ENCODE measurements at places on chromosomes 1 and 21.

DNA sequence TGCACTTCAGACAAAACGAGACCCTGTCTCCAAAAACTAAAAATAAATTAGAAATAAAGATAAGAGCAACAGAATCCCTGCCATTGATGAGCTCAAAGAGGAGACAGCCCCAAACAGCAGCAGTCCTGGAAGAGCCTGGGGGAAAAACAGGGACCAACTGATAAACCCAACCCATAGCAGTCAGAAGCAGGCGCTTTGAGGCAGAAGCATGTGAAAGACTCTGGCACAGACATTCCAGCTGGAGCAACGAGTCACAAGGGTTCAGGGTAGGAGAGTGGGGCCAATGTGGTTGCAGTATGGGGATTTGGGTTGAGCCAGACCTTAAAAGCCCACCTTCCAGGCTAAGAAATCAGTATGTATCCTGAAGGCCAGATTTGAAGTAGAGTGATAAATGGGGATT, 78.5 kb downstream of the MPZL1 start:
- peak; percentile 73 for DNase-seq

DNA sequence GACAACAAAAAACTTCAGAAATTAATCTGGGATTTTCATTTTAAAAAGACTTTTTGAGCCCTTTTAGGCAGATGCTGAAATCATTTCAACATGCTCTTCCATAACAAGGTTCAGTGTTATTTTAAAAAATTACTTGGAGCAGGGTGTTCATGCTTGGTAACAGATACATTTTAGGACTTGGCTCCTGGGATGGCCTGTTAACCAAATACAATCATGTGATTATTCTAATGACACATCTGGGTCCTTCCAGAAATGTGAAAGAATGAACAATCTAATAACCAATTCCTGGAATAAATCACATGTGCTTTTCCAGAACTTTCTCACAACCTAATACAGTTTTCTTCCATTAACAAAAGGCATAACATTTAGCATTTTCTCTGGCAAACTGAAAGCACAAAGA, 379.8 kb upstream of the RUNX1 start:
- DNase-seq = no peak

GRCh38 chr1:164703463-164703862, 144.5 kb downstream of the PBX1 start:
- DNase-seq = no peak

GRCh38 chr1:3051270-3052268, 17.4 kb upstream of the PRDM16 start:
- DNase-seq = no peak

GRCh38 chr1:223421025-223421424, 27.8 kb downstream of the CCDC185 start:
- no peak for DNase-seq

- no peak for DNase-seq
Observed at GRCh38 chr1:184865831-184866230, 108.5 kb downstream of the NIBAN1 start.

- peak; percentile 77 for DNase-seq
Observed at GRCh38 chr21:43775795-43776430, at the start of gene CSTB. TSS of gene CSTB (minus strand) at chr21:43776308. CDS start at chr21:43776269, 39 bp downstream.

- no peak for DNase-seq
Observed at GRCh38 chr1:64956733-64957441, 9.5 kb downstream of the JAK1 start.

DNA sequence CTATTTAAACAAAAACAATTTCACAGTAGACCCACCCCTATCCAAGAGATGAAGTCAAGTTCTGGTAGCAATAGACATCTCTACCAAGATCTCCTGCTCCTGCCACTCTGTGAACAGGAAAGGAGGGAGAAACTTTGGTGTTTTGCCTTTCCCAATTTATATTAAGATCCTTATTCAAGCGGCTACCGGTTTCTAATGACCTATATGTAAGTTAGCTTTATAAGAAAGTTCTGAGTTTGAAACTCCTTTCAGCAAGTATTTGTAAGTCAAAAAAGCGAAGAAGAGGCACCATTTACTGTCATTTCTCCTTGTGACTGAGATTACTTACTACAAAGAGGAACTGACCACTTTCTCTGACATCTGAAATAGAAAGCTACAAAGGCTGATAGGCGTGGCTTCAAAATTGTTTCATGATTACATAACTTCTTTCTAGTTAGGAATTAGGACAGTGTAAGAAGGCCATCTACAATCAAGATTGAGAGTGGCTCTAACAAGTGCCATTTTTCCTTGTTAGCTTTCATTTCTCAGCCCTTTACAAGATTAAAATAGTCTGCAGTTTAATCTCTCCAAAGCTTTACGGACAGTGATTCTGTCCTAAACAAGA, at the start of gene MNDA:
Gene MNDA, plus strand, starts transcription at position 448 of the 604 bp plus-strand sequence. CDS start 10,803 bp downstream, outside the sequence.
- no peak for DNase-seq

GRCh38 chr1:157091186-157091585, 8.4 kb downstream of the ETV3L start:
- no peak for DNase-seq

GRCh38 chr1:89821322-89822108, 683 bp downstream of the LRRC8D start:
- DNase-seq = peak; percentile 76

DNA sequence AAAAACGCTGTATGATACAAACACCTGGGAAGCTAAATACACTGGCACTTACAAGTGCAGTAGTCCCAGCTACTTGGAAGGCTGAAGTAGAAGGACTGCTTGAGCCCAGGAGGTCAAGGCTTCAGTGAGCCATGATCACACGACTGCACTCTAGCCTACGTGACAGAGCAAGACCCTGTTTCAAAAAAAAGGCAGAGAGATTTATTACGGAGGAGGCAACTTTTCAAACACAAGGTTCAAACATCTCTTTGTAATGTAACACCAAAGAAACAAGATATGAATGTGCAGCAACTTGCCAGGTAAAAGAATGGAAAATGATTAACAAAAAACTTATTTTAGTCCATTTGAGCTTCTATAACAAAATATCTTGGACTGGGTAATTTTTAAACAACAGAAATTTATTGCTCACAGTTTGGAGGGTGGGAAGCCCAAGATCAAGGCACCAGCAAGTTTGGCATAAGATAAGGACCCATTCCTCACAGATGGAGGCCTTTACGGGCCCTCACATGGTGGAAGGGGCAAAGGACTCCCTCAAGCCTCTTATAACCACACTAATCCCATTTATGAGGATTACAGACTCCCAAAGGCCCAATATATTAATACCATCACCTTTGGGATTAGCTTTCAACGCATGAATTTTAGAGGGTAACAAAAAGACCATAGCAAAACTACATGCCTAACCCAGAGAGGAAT, 73.3 kb downstream of the EVI5 start:
- DNase-seq = no peak

DNA sequence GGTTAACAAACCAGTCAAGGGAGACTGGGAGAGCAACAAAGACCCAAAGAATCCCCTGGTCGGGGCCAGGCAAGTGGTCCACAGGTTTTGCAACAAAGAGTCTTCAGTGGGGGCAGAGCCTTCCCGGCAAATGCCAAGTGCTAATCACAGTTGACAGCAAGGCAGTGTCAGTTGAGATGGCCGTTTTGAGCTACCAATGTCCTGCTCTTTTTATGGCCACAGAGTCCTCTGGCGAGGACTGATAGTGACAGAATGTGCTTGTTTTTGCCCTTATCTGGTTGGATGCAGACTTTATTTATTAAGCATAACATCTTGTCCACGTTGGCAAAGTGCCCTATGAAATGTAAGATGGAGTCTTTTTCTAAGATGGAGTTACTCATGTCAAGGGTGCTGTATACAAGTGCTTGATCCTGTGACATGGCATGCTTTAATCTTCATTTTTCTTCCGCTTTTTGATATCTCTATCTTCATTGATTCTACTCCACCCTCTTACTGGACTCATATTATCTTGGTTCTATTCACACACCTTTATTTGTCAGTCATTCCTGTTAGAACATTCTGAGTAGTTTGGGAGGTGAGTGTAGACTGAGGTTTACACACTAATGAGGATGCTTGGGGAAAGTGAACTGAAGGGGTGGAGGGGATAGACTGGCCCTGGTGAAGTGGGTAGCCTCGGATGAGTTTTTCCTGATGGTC, 51.8 kb downstream of the KCNK1 start:
- DNase-seq = no peak

GRCh38 chr1:55329091-55329490, 113.9 kb upstream of the USP24 start:
- DNase-seq = no peak

GRCh38 chr1:44321466-44321865, 33.6 kb downstream of the ERI3 start:
- no peak for DNase-seq

DNA sequence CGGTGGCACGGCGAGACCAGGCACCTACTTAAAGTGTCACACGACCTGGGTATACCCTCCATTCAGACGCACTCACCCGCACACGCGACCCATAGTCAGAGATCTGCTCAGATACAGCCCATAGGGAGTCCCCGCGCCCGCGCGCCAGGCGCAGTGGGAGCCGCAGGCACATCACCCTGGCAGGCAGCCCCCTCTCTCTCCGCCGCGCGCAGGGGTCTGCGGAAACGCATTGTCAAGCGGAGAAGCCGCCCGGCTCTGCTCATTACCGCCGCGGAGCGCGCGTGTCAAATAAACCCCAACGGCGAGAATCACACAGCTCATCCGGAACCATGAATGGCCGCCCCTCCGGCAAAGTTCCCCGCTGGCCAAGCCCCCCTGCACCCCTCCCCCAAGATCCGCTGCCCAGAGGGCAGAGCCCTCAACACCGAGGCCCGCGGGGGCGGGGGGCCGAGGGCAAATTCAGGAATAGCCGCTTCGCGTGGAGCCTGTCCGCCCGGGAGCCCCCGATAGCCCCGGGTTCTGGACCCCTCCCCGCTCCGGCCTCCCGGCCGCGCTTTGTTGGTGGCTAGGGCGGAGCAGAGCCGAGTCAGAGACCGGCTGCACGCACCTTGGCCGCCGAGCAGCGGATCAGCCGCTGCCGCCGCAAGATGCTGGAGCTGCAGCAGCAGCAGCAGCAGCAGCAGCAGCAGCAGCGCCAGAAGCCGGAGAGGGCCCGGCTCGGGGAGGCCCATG, 522 bp downstream of the LRP8 start:
- peak; percentile 60 for DNase-seq

- DNase-seq = no peak
Observed at GRCh38 chr21:44760376-44760775, 41.2 kb downstream of the UBE2G2 start.

- DNase-seq = peak; percentile 95
Observed at GRCh38 chr1:113759333-113760101, at the start of gene PHTF1. TSS of gene PHTF1 (minus strand) at chr1:113759486. CDS start at chr1:113758703, 783 bp downstream.

DNA sequence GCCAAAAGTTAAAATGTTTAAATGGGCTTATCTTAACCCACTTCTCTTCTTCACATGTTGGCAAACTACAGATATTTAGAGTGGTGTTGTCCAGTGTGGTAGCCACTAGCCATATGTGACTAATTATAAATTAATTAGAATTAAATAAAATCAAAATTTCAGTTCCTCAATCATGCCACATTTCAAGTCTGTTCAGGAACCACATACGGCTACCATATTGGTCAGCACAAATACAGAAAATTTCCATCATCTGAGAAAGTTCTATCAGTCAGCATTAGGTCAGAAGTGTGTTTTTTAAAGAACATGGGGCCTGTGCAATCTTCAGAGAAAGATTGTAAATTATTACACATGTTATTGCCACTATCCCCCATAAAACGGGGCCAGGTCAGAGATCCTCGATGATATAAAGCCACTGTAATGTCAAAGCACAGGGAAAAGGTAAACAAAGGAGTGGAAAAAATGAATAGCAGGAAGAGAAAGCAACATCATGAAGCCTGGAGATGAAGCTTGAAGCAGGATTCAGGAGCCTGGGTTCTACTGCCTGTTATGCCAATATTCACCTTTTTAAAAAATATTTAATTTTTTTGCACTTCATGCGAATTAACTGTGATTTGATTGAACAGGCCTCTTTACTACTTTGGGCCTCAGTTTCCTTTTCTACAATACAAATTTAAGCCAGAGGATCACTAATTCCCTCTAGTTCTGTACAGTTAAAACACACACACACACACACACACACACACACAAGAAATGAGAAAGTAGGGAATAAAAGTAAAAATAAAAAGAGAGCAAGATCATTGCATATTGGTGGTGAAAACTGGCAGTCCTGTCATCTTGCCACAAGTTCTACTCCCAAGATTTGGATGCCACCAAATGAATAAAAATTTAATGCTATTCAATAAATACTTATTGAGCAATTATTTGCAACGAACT, 2.3 kb downstream of the RSBN1 start:
- DNase-seq = no peak
